ENCODE measurements at places on chromosomes 13 and 19.

DNA sequence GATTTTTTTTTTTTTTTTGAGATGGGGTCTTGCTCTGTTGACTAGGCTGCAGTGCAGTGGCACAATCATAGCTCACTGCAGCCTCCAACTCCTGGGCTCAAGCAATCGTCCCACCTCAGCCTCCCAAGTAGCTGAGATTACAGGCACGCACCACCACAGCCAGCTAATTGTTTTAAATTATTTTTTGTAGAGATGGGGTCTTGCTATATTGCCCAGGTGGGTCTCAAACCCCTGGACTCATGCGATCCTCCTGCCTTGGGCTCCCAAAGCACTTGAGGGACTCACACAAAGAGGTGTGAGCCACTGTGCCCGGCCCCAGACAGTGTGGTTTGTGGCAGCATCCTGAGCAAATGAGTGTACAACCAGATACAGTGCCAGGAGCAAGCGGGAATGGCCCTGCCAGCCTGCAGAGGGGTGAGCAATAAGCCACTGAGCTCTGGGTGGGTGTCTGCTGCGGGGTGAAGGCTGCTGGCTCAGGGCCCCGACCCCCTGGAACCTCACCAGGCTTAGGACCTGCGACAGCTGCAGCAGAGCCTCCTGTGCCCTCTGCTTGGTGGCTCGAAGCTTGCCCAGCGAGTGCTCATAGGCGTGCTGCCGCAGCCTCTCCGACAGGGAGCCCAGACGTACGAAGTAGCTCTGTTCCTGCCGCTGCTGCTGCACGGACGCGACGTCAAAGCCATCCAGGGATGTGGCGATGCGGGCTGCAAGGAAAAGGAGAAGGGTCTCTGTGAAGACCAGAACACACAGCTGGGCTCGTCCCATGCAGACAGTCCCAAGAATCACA, 15.9 kb upstream of the TICAM1 start:
- no peak for DNase-seq

DNA sequence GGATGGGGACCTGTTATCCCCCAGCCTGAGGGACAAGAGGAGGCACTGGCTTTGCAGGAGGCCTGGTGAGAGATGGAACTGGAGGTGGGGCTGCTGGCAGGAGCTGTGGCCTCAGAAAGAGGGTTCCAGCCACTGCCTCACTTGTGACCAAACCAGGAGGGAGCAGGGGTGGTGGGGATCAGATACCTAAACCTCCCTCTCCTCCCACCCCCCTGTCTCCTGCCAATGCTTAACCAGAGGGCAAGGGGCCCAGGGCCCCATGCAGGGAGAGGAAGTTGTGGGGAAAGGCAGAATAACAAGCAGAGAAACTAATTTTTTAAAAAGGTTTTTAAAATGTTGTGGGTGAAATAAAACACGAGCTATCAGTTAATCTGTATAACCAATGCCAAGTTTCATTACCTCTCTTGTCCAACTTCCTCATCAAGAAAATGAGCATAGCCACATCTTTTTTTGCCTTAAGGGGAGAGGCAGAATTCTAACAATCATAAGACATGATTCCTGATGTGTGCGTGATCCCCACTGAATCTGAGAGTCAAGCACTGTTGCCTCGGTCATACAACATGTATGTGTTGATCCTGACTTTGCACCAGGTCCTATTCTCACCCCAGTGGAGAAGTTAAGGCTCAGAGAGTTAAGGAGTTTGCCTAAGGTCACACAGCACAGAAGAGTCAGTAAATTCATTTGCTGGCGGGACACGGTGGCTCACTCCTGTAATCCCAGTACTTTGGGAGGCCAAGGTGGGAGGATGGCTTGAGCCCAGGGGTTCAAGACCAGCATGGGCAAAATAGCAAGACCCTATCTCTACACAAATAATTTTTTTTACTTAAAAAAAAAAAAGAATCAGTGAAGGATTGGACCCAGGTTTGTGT, 12.9 kb downstream of the FXYD5 start:
- peak; percentile 67 for DNase-seq

DNA sequence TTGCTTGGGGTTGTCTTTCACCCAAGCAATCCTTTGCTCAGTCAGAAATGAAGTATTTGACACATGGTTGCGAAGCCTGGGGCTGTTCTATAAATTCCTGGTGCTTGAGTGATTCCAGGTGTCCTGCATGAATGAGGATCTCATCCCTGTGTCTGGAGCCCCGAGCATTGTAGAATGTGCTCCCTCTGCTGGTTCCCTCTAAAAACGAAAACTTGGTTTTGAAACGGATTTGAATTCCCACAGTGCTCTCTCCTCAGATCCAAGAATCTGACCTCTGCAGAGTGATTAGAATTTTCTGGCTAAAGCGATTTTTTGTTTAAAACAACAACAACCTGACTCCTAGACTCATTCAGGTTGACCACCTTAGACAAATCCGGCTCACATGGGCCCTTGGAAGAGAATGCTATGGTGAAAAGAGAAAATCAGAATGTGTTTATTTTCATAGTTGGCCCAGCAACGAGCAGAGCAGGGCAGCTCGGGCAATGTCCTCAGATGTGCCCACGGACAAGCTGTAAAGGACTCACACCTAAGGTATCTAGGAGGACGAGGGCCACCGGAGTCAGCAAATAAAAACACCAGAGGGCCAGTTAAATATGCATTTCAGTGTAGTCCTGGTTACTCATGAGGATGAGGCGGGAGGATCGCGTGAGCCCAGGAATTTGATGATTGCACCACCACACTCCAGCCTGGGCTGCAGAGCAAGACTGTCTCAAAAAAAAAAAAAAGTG, 8.7 kb upstream of the ATP12A start:
- DNase-seq: peak; percentile 51

- peak; percentile 68 for DNase-seq
Observed at GRCh38 chr19:10864538-10864899, 6.8 kb upstream of the CARM1 start.

DNA sequence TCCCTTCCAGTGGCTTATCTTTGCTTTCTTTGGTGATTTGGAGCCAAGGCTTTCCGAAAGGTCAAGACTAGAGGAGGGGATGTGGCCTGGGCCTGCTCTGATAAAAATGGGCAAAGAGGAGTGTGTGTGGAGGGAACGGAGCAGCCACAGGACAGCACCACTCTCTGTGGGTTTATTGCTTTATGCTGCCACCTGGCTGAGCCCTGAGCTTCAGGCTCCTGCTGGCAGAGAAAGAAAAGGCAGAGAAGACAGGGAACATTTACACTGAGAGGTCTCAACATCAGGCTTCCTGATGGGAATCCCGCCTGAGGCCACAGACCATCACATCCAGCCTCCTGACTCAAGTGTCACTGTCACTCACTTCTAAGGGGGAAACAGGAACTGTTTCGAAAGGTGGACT, 9.2 kb upstream of the GSX1 start:
- DNase-seq: peak; percentile 9

DNA sequence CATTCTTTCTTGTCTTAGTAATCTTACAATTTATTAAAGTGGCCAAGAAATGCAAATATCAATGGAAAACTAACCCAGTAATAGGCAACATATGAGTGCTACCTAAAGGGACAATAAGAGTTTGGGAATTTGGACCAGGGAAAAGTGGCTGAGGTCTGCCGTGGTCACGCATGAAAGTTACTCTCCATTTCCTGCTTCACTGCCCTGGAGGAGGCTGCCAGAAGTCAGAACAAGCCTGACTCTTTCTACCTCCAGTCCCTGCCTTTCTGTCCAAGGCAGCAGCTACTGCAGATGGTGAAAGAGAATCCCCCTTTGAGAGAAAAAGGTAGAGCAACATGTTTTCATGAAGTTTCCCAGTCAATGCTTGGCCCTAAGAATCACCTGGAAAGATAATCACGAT, 201.1 kb upstream of the ARGLU1 start:
- DNase-seq: no peak

DNA sequence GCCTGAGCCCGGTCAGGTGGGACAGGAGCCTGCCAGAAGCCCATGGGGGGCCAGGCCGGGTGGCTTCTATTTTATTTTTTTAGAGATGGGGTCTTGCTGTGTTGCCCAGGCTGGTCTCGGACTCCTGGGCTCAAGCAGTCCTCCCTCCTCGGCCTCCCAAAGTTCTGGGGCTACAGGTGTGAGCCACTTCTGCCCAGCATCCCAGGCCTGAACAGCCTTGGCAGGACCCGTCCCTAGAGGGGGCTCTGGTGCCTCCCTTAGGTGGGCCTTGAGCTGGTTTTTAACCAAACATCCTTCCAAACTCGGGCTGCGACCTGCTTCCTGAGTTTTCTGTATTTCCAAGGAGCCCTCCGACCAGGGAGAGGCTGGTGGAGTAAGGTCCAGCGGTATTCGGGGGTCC, 10.5 kb downstream of the COMP start:
- no peak for DNase-seq

GRCh38 chr13:30722361-30722760, 13.0 kb upstream of the ALOX5AP start:
- no peak for DNase-seq

DNA sequence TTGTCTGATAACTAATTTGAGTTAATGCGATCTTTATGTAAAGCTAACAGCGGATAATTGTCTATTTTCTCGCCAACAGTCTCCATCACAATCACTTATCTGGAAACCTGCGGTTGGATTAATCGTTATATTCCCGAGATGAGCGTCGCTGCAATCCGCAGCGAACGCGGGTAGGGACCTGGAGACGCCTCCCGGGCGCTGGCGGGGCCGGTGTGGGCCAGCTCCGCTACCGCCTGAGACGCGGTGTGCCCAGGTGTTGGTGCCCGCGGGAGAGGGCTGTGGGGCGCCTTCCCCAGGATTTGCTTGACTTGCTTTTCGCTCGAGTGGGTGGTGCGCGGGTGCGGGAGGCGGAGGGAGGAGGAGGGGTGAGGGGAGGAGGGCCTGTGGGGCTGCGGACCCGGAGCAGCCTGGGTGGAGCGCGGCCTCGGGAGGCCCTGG, 38.3 kb downstream of the SOX1 start:
- DNase-seq: no peak

GRCh38 chr13:36251526-36251925, 37.2 kb upstream of the SOHLH2 start:
- DNase-seq: no peak

GRCh38 chr19:397941-398706, 10.8 kb downstream of the C2CD4C start:
- no peak for DNase-seq

DNA sequence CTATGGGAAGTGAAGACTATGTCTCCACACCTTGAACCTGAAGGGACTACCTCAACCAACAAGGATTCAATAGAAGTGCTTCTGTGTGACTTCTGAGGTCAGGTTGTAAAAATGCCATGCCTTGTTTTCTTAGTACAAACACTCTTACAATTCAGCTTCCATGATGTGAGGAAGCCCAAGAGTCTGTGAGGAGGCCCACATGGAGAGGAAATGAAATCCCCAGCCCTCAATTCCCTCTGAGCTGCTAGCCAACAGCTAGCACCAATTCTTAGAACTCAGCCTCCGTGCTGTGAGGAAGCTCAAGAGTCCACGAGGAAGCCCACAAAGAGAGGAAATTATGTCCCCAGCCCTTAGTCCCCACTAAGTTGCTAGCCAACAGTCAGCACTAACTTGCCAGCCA, 12.6 kb upstream of the LMTK3 start:
- DNase-seq: no peak

DNA sequence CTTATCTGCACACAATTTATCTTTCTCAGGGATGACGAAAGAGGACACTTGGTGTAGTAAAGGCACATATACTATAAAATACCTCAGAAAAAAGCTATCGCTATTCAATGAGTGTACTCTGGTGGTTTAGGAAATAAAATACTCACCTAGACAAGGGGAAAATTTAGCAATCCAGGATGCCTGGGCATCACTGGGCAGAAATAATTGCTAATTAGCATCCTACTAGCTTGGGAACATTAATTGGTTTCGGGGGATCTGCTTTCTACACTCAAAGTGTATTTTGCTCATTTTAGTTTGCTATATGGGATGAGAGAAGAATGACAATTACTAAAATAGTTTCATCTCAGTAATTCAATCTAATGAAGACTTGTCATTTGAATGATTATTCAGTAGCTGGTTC, 60.3 kb downstream of the OLFM4 start:
- no peak for DNase-seq

GRCh38 chr13:52127378-52127777, 1.5 kb downstream of the NEK5 start:
- DNase-seq: no peak

DNA sequence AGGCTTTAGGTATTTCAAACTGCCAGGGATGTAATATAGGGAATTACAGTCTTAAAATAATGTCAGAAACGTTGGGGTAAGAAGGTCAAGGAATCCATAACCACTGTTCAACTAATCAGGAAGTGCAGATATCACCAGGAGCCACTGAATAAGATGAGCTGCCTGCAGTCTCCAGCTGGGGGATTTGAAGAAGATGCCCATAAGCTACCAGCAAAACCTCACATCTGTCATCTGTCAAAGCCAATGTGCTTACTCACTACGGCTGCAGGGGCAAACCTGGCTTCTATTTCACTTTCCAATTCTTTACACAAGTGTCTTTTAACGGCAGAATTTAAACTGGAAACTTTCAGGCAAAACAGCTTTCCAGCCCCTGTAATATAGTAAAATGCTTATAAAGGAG, 1410.1 kb upstream of the ATXN8OS start:
- peak; percentile 14 for DNase-seq

GRCh38 chr13:32105653-32106313, 74.2 kb downstream of the FRY start:
- DNase-seq: no peak

DNA sequence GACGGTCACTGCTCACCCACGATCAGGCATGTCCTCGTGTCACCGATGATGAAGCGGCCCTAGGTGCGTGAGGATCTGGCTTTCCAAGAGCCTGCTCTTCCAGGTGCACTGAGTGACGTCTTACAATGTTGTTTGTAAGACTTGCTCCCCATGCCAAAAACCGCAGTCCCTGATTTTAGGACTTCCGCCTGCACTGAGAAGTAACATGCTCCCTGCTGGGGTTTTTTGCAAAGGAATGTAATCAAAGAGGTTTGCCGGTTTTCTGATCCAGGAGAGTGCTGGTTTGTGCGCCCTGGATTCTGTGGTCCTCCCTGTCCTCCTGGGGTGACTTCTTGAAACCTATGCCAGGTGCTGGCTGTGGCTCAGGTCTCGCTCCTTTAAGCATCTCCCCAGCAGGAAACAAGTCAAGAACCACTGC, 38.8 kb downstream of the MYO9B start:
- DNase-seq: no peak

GRCh38 chr13:34842466-34842865, 99.6 kb upstream of the NBEA start:
- no peak for DNase-seq

DNA sequence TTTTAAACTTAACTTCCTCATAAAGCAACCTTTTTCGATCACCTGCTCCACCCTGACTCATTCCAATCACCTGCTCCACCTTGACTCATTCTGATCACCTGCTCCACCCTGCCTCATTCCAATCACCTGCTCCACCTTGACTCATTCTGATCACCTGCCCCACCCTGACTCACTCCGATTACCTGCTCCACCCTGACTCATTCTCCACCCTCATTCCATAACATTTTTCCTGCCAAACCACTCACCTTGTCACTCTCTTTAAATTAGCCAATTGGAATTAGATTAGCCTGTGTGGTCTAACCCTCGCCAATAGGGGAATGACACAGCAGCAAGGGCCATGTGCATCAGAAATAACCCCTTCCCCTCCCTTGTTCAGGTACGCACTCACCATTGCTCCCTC, 31.9 kb upstream of the ZNF83 start:
- no peak for DNase-seq

Measured in pons (tissue), 1 donor.